Islet precursor cell (in vitro differentiated cells): ENCODE measurements at places on chromosomes 7 and 10.

- DNase-seq, result no peak
Observed at GRCh38 chr7:47387506-47387905, 194.4 kb downstream of the TNS3 start.

DNA sequence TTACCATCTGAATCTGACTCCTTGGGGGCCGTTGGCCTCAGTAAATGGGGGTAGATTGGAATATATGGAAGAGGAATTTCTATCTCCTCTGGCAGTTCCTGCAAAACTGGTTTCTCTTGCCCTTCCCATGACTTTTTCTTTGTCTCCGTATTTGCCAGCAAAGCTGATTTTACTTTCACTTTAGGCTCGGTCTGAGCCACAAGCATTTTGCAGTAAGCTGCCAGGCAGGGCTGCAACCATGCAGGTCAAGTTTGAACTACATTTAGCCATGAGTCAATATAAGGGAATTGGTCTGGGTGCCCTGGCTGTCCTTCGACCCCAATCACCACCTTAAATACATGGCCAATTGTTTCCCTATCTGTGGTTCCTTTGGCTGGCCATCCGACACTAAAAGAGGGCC is 104.3 kb downstream of the TRIM24 start:
- DNase-seq, result no peak

DNA sequence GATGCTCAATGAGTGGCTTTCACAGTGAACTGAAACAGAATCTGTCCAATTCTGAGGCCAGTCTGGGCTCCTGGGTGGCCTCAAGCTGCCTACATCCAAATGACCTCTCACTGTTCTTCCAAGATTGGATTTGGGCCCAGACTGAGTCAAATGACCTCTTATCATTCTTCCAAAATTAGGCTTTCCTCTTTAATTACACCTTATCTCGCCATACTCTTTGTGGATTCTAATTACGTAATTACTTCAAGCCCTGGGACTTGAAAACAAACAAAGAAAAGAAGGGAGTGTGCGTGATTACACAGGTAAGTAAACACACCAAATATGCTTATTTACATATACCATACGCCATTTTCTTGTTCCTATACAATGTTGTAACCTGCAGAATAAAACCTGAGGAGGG is 18.8 kb downstream of the SORBS1 start:
- DNase-seq, result no peak

DNA sequence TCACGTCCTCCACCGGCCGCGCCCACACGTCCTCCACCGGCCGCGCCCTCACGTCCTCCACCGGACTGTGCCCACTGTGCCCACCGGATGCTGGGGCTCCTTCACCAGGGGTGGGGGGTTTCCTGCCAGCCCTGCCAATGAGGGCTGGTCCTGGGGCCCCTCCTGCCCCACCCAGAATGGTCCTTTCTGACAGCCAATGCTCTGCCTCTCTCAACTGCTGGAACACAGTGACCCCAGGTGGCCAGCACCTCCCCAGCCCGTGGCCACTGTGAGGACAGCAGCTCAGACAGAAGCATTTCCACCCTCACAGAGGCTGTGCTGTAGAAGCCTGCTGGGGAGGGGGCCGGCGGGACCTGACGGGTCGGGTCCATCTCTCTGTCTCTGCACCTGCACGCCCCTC is 90.1 kb upstream of the DNAAF5 start:
- DNase-seq, result no peak

DNA sequence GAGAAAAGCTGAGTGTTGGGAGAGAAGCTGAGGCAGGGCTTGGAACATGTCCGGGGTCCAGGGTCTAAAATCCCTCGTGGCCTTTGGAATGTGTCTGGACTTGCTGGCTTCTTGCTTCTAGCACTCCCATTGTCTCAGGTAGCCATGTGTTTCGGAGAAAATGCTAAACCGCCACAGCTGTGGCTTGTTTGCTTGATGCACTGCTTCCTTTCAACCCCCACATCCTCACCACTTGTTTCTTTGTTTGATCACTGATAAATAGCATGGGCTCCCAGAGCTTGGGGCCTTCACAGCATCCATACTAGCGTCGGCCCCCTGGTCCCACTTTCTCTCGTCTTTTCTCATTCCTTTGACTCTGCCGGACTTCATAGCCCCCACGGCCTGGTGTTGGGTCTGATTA is 102.7 kb downstream of the ANKRD26 start:
- DNase-seq, result no peak
